IMR-90 (cell line): ENCODE measurements at places on chromosomes 7 and 10. TPM values are rescaled to one million over a fixed set of nuclear protein-coding genes. Genes with fewer than 3 reads are reported as not detected.

The TEX47 gene
- not detected in 2 replicates for total RNA-seq

The RPEL1 gene
- total RNA-seq, result under 0.01 and 0.28 TPM in 2 replicates

The CLDN4 gene
- total RNA-seq, result 2.9 and 3.9 TPM in 2 replicates

The ELN gene
- 1.9 and 2.2 TPM in 2 replicates for total RNA-seq

The VAX1 gene
- not detected in 2 replicates for total RNA-seq

The FRMPD2 gene
- total RNA-seq, result 0.18 TPM in 1 of 2 replicates, not detected in the other

The MAGI2 gene
- total RNA-seq, result 17.9 and 27.2 TPM in 2 replicates

The STEAP4 gene
- not detected in 2 replicates for total RNA-seq

The RUFY2 gene
- 6.8 and 16.4 TPM in 2 replicates for total RNA-seq

The ACHE gene
- total RNA-seq, result not detected in 2 replicates

The ASAH2B gene
- total RNA-seq, result 4.4 and 5.0 TPM in 2 replicates

The PDE1C gene
- 53.3 and 61.5 TPM in 2 replicates for total RNA-seq

The NANOS1 gene
- total RNA-seq, result under 0.01 and 0.28 TPM in 2 replicates

GRCh38 chr7:70630818-70631457 is 501.0 kb upstream of the GALNT17 start:
- peaks cover 2% of the 10 kb centered on the region; the same call in 1 of the 2 replicates for H3K27me3 ChIP-seq
- H3K4me3 ChIP-seq, result peak overlapping the region; percentile 11; the same call in 1 of the 2 replicates
- no peaks in the 10 kb centered on the region for H3K36me3 ChIP-seq
- DNase-seq, result peak; percentile 66
- no peak overlapping the region; the same call in 1 of the 2 replicates for H3K27ac ChIP-seq

DNA sequence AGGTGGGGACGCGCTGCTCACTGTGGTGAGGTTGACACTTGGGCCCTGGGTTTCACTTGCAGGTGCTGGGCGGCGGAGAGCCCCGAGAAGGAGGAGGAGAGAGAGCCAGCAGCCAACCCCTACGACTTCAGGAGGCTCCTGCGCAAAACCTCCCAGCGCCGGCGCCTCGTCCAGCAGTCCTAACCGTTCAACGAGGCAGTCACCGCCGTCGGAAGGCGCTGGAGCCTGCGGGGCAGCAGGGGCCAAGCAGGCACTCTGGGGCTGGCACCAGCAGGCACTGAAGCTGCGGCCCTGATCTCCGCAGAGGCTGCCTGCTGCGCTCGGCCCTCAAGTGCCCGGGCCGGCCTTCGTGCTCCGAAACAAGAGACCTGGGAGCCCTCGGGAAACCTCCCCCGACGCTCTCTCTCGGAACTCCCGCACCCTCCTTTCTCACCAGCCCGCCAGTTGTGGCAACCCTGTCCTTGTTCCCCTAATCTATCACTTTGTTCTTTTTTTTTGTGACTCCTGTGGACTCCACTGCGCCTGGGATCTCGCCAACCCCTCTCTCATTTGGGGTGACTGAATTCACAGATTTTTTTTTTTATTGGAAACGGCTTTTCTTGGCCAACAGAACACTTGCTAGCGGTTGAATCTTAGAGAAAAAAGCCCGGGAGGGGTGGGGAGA is 4.7 kb upstream of the GAD2 start:
- no peak overlapping the region for H3K4me3 ChIP-seq
- no peaks in the 10 kb centered on the region for H3K36me3 ChIP-seq
- no peaks in the 10 kb centered on the region; the same call in 1 of the 2 replicates for H3K27me3 ChIP-seq
- no peaks in the 10 kb centered on the region for H3K4me1 ChIP-seq
- DNase-seq, result no peak

DNA sequence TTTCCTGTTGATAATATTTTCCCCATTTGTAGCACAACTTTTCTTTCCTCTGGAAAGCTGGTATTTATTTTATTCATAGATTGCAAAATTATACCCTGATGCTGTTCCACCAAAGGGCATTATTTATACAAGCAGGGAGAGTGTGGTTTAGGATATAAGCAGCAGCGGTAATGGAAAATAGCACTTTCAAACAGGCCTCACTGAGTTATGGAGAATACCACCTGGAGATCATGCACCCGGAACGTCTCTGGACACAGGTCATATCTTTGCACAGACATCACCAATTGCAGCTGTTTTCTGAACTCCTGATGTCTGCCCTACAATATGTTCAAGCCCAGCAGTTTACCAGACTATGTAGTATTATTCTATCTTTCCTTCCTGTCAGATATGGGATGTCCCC is 2.0 kb upstream of the CALD1 start:
- H3K27me3 ChIP-seq, result no peaks in the 10 kb centered on the region
- H3K4me1 ChIP-seq, result peaks cover 12% of the 10 kb centered on the region
- no peak overlapping the region for H3K4me3 ChIP-seq

GRCh38 chr10:43217563-43218205 is 49.2 kb downstream of the RASGEF1A start:
- no peaks in the 10 kb centered on the region for H3K36me3 ChIP-seq
- peaks cover 51% of the 10 kb centered on the region; the same call in 1 of the 2 replicates for H3K27me3 ChIP-seq
- no peak overlapping the region for H3K27ac ChIP-seq

- H3K27ac ChIP-seq, result no peak overlapping the region
- peaks cover 68% of the 10 kb centered on the region for H3K27me3 ChIP-seq
- no peaks in the 10 kb centered on the region for H3K36me3 ChIP-seq
- no peak for DNase-seq
These were observed 47.8 kb upstream of the KCNMA1 start for GRCh38 chr10:77685432-77685831.

DNA sequence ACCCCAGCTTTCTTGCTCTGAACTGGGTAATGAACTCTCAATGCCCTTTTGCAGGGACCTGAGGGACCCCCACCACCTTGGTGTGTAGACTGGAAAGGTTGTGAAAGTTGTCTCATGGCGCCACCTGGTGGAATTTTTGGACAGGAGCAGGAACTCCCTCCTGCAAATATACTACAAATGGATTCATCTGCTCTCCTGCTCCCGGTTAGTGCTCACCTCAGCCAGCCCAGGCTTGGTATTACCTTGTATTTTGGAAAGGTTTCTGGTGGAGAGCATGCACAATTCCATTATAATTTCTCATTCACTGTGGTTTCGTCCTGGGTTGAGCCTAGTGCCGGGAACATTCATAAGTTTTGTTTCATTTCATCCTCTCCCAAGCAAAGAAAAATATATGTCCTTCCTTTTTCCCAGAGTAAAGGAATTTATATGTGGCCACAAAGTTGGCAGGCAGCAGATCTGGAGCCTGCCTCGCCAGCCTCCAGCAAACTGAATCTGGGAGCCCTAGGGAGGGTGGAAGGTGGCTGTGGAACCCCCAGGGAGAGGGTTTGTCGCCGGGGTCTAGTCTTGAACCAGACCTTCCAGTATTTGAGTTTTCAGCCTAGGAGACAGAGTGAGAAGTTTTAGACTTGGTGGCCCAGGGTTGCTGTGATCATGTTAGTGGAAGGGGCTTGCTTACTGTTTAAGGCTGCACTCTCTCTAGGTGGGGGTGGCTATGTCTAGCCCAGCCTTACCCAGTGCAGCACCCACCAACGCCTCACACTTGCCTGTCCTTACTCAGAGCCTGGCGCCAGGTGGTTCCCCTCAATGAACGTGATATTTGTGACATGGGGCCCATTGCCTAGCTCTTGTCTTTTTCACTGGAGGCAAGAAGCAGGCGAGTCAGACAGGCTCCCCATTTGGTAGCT is 9.5 kb downstream of the FAM241B start:
- H3K4me1 ChIP-seq, result no peaks in the 10 kb centered on the region; the same call in 1 of the 2 replicates
- peak; percentile 56 for DNase-seq
- H3K27ac ChIP-seq, result no peak overlapping the region
- H3K36me3 ChIP-seq, result no peaks in the 10 kb centered on the region
- peaks cover 72% of the 10 kb centered on the region for H3K27me3 ChIP-seq
- H3K4me3 ChIP-seq, result no peak overlapping the region

DNA sequence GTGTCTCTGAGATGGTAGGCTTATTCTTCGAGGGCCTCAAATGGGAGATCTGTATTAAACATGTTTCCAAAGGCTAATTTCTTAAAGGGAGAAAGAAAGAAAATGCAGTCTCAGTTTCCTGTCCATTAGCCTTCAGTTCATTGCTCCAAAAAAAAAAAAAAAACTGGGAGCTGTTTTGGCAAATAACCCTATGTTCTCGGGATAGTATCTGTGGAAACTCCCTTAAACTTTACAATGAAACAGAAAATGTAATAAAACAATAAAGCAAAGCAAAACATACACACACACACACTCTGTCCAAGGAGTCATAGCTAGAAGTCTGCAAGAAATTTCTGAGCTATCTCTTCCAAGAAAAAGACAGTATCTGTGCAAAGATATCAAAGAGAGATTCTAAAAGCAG is 172.5 kb upstream of the CELF2 start:
- no peak overlapping the region for H3K27ac ChIP-seq
- no peaks in the 10 kb centered on the region; the same call in 1 of the 2 replicates for H3K27me3 ChIP-seq
- no peaks in the 10 kb centered on the region for H3K4me1 ChIP-seq
- DNase-seq, result no peak
- H3K4me3 ChIP-seq, result no peak overlapping the region

GRCh38 chr7:129572205-129572604 is 39.3 kb upstream of the NRF1 start:
- H3K36me3 ChIP-seq, result no peaks in the 10 kb centered on the region
- H3K27me3 ChIP-seq, result no peaks in the 10 kb centered on the region

GRCh38 chr7:46725838-46726237 is 804.8 kb upstream of the IGFBP3 start:
- H3K27ac ChIP-seq, result no peak overlapping the region
- no peaks in the 10 kb centered on the region for H3K27me3 ChIP-seq
- H3K4me1 ChIP-seq, result no peaks in the 10 kb centered on the region

GRCh38 chr10:12839941-12840611 is 161.4 kb downstream of the CCDC3 start:
- H3K27ac ChIP-seq, result no peak overlapping the region
- H3K4me1 ChIP-seq, result peaks cover 11% of the 10 kb centered on the region
- peaks cover 9% of the 10 kb centered on the region; the same call in 1 of the 2 replicates for H3K27me3 ChIP-seq
- no peak overlapping the region for H3K4me3 ChIP-seq

DNA sequence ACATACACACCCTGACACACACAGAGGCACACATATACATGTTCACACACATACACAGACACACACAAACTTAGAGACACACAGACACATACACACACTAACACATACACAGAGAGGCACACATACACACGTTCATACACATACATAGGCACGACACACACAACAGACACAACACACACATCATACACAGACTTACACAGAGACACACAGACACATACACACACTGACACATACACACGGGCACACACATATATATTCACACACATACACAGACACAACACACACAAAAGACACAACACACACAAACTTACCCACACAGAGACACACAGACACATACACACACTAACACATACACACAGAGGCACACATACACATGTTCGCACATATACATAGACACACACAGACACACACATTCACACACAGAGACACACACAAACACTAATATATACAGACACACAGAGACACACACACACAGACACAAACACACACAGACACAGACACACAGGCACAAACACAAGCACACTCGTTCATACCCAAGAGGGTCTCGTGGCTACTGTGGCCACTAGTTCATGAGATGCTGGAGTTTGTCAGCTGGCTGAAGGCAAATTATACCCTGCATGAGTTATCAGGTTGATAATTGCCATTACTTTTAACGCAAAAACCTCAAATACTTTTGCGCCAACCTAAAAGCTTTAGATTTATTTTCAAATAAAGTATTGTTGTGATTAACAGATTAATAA is 17.7 kb upstream of the KLF6 start:
- no peak overlapping the region for H3K27ac ChIP-seq
- DNase-seq, result no peak
- no peak overlapping the region for H3K4me3 ChIP-seq
- peaks cover 18% of the 10 kb centered on the region for H3K4me1 ChIP-seq

DNA sequence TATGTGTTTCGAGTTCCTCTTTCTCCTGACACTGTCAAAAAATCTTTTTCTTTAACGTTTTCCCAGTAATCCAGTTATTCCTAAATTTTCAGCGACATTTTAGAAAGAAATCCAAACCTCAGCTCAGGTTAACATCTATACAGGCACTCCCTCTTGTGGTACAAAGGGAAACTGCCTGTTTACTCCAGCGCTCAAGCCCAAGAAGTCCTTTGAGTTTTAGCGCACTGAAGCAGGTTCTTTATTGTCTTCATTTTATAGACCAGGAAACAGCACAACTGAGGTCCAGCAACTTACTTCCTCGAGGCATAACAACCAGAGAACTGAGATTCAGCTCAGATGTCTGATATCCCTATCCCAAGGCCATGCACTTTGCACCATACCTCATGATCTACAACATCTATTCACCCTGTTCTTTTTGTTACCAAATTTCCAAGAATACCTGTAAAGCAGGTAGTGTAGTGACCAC is 287.2 kb upstream of the MKLN1 start:
- no peak overlapping the region for H3K4me3 ChIP-seq
- peaks cover 2% of the 10 kb centered on the region; the same call in 1 of the 2 replicates for H3K36me3 ChIP-seq
- no peaks in the 10 kb centered on the region for H3K27me3 ChIP-seq
- H3K4me1 ChIP-seq, result peaks cover 11% of the 10 kb centered on the region
- peak; percentile 77 for DNase-seq

DNA sequence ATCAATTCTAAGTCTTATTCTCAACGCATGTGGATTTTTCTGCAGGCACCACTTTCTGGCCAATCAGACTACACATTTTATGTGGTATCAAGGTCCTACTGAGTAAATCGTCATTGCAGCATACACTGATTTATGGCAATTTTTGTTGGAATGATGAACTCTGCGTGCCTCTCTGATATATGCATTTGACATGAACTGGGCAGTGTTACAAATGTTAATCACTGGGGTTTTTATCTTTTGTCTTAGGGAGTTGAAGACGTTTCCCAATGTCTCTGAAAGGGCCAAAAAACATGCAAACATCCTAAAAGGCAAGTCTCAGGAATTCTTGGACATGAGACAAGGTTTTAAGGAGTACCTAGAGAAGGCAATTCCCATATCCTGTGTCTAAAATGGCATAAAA is 809.5 kb upstream of the CELF2 start:
- H3K27ac ChIP-seq, result no peak overlapping the region
- H3K27me3 ChIP-seq, result no peaks in the 10 kb centered on the region
- no peaks in the 10 kb centered on the region for H3K4me1 ChIP-seq

- no peaks in the 10 kb centered on the region for H3K27me3 ChIP-seq
- H3K27ac ChIP-seq, result peak overlapping the region; percentile 21; the same call in 1 of the 2 replicates
- no peak for DNase-seq
- H3K4me1 ChIP-seq, result peaks cover 24% of the 10 kb centered on the region
- H3K36me3 ChIP-seq, result no peaks in the 10 kb centered on the region
These were observed 116.2 kb downstream of the JAZF1 start for GRCh38 chr7:28064437-28064836.

GRCh38 chr7:7529328-7529727 is 6.3 kb downstream of the COL28A1 start:
- no peaks in the 10 kb centered on the region for H3K27me3 ChIP-seq
- H3K4me3 ChIP-seq, result no peak overlapping the region
- DNase-seq, result no peak
- H3K4me1 ChIP-seq, result no peaks in the 10 kb centered on the region
- H3K36me3 ChIP-seq, result no peaks in the 10 kb centered on the region
- no peak overlapping the region for H3K27ac ChIP-seq

DNA sequence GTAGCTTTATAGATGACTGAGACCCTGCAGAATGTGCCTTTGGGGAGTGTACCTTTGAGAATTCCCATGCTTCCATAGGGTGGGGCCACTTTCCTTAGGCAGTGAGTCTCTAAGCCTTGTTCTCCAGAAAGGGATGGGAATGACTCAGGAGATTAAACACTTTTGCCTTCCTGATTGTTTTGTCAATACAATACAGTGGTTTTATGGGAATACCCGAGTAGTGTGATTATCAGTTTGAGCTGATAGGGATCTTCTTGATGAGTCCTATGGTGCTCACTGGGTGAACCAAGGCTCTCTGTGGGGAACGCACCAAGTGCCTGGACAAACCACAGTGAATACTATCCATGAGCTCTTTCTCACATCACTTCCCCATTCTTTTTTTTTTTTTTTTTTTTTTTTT is 6.3 kb downstream of the MYOF start:
- no peaks in the 10 kb centered on the region for H3K27me3 ChIP-seq
- H3K4me1 ChIP-seq, result peaks cover 27% of the 10 kb centered on the region
- DNase-seq, result peak; percentile 74

- no peaks in the 10 kb centered on the region for H3K4me1 ChIP-seq
- H3K27ac ChIP-seq, result no peak overlapping the region
- H3K4me3 ChIP-seq, result no peak overlapping the region
These were observed 137.2 kb upstream of the LSM8 start for GRCh38 chr7:118046801-118047200.
